Muscle of leg (tissue), 16 donors: ENCODE measurements at places on chromosomes 5 and 9. TPM values are rescaled to one million over a fixed set of nuclear protein-coding genes. Genes with fewer than 3 reads are reported as not detected.
A peak's percentile ranks its signal among the peaks of the same experiment; 100 is the strongest.

- no peak overlapping the region for H3K27ac ChIP-seq
- DNase-seq = no peak
- no peaks in the 10 kb centered on the region for H3K36me3 ChIP-seq
- peaks cover 7% of the 10 kb centered on the region for H3K4me1 ChIP-seq
- no peak overlapping the region for H3K4me3 ChIP-seq
These were observed 406.8 kb upstream of the ZNF608 start for GRCh38 chr5:125153231-125153630.

DNA sequence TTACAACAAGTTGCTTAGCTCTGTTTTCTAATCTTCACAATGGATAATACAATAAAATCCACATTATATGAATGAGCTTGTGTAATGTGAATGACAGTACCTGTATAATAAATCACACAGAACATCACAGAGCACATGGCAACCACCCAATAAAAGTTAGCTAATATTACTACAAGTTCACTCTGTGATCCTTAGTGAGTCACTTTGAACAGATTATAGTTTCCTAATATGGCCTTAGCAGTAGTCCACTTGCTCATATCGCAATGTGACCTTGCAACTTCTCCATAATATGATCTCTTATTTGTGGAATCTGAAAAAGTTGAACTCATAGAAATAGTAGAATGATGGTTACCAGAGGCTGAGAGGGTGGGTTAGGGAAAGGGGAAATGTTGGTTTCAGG is 361.3 kb downstream of the PTPRD start:
- no peaks in the 10 kb centered on the region for H3K36me3 ChIP-seq
- no peak for DNase-seq
- no peak overlapping the region for H3K4me3 ChIP-seq
- H3K27ac ChIP-seq = no peak overlapping the region

- no peak for DNase-seq
- no peaks in the 10 kb centered on the region for H3K27me3 ChIP-seq
- peaks cover 12% of the 10 kb centered on the region for H3K4me1 ChIP-seq
- H3K27ac ChIP-seq = no peak overlapping the region
- no peak overlapping the region for H3K4me3 ChIP-seq
These were observed 6.9 kb downstream of the LPCAT1 start for GRCh38 chr5:1516615-1517601.

DNA sequence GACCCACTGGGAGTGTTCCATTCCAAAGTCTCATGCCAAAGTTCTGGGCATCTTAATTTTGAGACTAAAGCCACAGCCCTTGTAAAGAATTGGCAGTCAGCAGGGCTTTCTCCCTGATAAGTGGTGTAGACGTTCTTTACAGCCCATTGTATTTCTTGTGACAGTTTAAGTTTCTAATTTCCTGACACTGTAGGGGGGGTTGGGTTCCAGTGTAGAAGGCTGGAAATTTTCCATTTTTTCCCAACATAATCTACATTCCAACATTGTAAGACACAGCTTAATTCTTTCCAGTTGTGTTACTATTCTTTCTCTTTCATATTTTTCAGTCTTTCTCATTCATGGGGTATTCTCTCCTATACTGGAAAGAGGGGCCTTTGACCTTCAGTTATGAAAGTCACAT is 121.1 kb downstream of the FBXL7 start:
- no peaks in the 10 kb centered on the region for H3K27me3 ChIP-seq
- H3K27ac ChIP-seq = no peak overlapping the region
- H3K36me3 ChIP-seq = no peaks in the 10 kb centered on the region
- H3K4me1 ChIP-seq = peaks cover 2% of the 10 kb centered on the region

The IL3 gene
- not detected for polyA plus RNA-seq

DNA sequence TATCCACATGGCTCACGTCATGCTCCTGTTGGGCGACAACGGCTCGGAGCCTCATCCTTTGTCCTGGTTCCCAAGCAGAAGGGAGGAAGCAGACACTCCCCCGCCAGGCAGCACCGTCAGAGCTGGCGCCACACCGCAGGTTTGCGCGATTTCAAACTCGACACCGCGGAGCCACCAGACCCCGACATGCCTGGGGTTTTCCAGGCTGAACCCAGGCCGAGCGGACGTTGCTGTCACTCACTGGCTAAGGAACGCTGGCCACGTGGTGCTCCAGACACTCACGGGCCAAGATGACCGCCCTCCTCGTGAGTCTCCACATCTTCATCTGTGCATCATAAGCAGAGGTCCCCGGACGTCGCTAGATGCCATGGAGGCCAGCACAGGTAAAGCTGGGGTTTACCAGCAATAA is 9.0 kb downstream of the TERT start:
- no peaks in the 10 kb centered on the region for H3K36me3 ChIP-seq
- no peak overlapping the region for H3K4me3 ChIP-seq
- no peaks in the 10 kb centered on the region for H3K4me1 ChIP-seq
- H3K27ac ChIP-seq = no peak overlapping the region
- no peaks in the 10 kb centered on the region for H3K27me3 ChIP-seq

DNA sequence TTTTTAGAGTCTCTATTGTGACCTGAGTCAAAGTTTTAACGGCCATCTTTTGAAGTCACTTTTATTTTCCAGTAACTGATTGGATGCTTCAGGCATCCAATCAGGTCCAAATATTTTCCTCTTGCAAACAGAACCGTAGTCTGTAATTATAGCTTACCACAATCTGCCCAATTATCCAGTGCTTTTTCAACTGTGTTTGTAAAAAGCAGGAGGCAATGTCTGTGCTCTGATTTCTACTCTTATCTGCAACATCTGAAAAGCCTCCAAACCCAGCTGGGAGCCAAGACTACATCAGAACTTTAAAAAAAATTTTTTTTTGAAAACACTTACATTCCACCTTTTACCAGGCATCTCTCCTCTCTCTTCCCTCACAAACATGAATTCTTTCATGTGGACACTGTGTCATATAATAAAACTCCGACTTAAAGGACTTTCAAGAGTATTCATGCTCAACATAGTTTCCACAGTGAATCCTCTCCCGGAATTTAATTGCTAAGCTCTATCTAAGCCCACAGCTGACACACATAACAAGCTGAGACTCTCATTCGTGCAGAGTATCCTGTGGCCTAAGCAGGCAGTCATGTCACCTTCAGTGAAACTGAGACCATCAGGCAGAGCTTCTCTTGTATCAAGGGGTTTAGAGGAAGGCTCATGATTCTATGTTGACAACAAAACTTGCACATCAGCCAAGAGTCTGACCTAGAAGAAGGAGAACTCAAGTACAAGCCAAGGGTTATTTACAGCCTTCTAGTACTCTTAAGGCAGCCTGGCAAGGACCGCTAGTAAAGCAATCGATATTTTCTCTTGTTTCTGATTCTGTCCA is 272.7 kb downstream of the TLE1 start:
- DNase-seq = peak; percentile 89
- peak overlapping the region; percentile 65 for H3K27ac ChIP-seq
- no peak overlapping the region for H3K4me3 ChIP-seq
- H3K36me3 ChIP-seq = no peaks in the 10 kb centered on the region

DNA sequence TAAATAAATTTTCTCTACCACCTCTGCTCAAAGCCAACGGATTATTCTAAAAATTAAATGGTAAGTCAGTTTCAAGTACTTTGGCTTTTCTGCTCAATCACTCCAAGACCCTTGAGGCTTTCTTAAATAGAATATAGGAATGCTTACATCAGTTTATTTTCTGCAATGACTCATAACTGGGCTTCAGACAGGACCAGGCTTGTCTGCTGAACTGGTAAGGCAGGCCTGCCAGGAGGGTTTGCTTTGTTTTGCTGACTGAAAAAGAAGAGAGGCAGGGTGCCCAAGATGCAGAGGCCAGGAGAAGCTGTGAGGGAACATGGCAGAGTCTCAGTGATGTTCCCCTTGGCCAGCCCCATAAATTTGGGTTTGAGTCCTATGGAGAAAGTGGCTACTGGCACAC is 60.3 kb upstream of the EPB41L4A start:
- no peaks in the 10 kb centered on the region for H3K27me3 ChIP-seq
- H3K36me3 ChIP-seq = no peaks in the 10 kb centered on the region

GRCh38 chr9:22084336-22085035 is 75.4 kb upstream of the CDKN2B start:
- no peak overlapping the region for H3K4me3 ChIP-seq
- H3K27me3 ChIP-seq = no peaks in the 10 kb centered on the region
- no peak overlapping the region for H3K27ac ChIP-seq
- DNase-seq = no peak

DNA sequence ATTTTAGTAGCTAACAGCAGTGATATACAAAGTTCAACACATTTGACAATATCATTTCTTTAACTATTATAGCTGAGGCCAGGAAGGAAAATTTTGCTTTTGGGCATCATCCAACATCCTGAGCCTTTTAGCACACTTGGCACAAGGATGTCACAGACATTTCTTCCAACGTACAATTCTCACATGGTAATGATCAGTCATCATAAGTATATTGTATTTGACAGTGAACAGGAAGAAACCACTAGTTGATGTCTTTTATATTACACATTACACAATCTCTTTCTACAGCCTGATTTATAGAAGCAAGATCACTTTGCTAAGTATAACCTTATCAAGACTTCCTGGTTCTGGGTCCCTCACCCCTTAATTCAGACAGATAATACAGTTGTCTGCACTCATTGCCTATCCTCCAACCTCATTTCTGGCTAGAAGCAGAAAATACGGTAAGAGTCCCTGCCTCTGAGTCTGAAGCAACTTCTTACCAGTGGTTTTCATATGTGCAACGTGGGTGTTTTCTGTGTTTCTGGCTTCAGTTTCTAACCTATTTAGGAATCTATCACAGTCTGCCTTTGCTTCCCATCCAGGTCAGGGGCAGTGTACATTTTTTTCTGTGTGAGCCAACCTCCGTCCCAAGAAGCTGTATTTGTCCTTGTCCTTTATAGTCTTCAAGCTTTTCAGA is 167.8 kb downstream of the PAM start:
- peaks cover 5% of the 10 kb centered on the region for H3K36me3 ChIP-seq
- peak overlapping the region; percentile 64 for H3K27ac ChIP-seq
- no peak overlapping the region for H3K4me3 ChIP-seq
- DNase-seq = peak; percentile 89
- no peaks in the 10 kb centered on the region for H3K4me1 ChIP-seq

The TIFAB gene
- polyA plus RNA-seq = 0.22 TPM

DNA sequence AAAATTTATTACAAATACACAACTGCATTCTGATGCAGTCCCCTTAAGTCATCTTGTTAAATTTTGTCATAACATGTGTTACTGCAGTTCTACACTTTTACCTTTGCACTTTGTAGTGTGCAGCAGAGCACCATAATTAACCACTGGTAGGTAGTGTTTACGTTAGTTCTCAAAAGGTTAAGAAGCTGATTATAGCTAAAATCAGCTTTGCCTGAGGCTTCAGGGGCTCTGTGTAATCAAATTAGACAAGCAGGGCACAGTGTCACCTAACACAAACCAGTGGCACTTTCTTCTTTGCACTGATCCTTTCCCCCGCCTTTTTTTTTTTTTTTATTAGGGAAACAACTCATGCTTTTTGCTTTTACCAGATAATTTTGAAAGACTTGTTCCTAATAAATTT is 26.1 kb downstream of the POU5F2 start:
- no peaks in the 10 kb centered on the region for H3K36me3 ChIP-seq
- H3K27me3 ChIP-seq = no peaks in the 10 kb centered on the region
- DNase-seq = no peak
- no peak overlapping the region for H3K4me3 ChIP-seq
- no peak overlapping the region for H3K27ac ChIP-seq
